A172 (cell line): ENCODE measurements at places on chromosomes 7 and 10.

GRCh38 chr7:24221500-24221899 is 62.5 kb upstream of the NPY start:
- no peak for DNase-seq

DNA sequence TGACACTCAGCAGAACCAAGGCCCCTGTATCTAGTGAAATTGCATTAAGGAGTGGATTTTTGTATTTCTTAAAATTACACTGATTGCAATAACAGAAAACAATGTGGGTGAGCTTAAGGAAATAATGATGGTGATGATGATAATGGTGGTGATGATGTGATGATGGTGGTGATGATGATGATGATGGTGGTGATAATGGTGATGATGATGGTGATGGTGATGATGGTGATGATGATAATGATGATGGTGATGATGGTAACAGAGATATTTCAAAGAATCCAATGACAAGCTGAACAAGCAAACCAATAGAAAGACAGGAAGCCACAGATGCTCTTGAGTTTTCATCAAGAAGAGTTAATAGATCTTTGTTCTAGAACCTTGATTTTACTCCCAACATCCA is 630.7 kb upstream of the AUTS2 start:
- no peak for DNase-seq

- peak; percentile 77 for DNase-seq
Observed at GRCh38 chr10:113945075-113945686, 90.7 kb downstream of the NHLRC2 start.

DNA sequence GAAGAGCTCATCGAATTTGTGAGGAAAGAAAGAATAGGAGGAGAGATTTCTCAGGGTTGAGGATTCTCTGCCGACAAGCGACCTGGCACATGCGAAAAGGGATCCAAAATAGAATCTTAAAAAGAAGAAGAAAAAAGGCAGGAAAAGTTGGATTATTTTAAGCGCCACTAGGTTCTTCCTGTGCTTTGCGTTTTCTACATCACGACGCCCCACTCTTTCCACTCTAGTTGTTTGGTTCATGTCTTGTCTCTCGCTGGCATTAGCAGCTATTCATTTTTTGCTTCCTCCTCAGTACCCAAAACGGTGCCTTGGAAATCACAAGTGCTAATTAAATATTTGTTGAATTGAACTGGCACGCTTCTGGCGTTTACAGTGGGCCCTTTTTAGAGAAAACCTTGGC is 674 bp upstream of the FRA10AC1 start:
- no peak for DNase-seq

DNA sequence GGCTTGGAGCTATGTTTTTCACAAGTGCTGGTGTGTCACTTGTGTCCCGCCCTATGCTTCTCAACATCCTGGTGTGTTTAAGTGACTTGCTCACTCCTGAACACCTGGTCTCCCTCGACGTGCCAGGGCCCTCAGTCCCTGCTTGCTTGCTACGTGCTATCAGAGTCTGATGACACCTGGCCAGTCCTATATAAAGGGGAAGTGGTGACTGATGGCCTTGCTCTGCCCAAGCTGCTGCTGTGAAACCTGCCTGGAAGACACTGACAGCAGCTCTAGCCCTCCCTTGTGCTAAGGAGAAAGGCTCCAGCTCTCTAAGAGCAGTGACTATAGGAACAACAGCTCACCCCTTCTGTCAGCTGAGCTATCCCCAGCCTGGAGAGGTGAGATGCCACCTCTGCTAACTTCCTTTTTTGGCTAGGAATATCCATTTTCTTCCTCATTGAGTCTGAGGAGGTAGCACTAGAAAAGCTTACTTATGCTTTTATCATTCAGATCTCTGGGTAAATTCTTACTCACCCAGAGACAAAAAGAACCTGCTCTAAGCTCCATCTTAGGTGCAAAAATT is 77.2 kb upstream of the PLXNA4 start:
- no peak for DNase-seq

DNA sequence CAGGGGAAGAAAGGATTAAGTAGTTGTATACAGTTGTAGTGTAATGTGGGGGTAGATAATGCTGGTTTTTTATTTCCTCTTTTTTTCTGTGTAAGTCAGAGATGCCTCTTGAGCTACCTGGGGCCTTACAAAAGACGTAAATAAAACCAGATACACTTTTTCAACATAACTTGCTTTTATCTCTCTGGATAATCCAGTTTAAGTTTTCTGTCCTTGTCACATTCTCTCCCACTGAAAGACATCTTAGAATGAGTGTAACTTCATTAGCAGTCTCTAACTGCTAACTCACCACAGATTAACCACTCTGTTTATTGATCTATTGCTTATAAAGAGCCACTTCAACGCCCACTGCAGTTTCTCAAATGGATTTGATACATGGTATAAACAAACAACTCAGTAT is 64.1 kb upstream of the LRRN3 start:
- DNase-seq = no peak

- DNase-seq = no peak
Observed at GRCh38 chr7:128170461-128170860, 70.6 kb upstream of the LEP start.

DNA sequence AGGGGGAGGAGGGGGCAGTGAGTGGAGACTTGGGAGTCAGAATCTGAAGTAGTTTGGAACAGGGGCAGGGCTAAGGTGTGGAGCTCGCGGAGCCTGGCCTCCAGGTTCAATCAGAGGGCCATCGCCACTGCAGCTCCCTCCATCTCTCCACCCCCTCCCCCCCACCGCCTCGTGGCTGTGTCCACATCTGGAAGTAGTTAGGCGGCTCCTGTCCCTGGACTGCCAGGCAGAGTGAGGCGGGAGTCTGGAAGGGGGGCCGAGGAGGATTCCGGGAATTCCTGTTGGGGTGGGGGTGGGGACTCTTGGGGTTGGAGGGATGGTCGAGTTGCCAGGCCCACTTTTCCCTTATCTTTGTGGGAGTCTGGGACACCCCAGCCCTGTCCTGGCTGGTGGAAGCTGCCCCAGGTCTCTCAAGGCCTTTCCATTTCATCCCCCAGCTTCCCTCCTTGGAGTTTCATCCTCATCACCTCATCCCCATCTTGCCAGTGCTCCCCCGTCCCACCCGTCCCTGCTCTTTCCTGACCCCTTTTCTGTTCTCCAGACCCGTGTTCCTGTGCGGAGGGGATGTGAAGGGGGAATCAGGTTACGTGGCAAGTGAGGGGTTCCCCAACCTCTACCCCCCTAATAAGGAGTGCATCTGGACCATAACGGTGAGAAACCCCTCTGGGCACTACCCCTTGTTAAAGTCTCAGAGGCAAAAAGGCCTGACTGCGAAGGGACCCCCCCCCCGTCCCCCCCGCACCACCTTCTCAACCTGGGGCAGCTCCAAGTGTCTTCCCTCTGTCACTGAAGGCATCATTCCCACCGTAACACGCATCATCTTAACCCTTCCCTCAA is 944 bp downstream of the PCOLCE start:
- DNase-seq = peak; percentile 60

DNA sequence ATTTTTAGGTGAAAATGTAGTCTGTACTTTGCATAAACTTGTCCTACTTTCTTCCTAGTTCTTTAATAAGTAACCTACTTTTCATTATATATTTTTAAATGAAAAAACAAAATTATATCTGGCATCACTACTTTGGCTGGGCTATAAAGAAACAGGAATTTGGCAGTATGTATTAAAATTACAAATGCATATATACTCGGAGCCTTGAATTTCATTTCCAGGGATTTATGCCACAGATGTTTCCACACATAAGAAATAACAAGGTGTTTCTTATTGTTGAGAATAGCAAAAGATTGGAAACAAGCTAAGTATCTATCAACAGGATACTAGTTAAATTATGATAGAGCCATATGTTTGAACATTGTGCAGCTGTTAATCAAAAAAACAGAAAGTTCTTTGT is 2.2 kb upstream of the ARHGAP12 start:
- no peak for DNase-seq
